ENCODE measurements at places on chromosomes 7 and 10. TPM values are rescaled to one million over a fixed set of nuclear protein-coding genes. Genes with fewer than 3 reads are reported as not detected.

- no peak for DNase-seq
These were observed 2.6 kb upstream of the MGAM2 start for GRCh38 chr7:142108728-142109505.

GRCh38 chr7:13240349-13240748 lies 552.9 kb downstream of the ARL4A start:
- DNase-seq: no peak

GRCh38 chr7:67599331-67600062 lies 602.9 kb downstream of the TYW1 start:
- no peak for DNase-seq

DNA sequence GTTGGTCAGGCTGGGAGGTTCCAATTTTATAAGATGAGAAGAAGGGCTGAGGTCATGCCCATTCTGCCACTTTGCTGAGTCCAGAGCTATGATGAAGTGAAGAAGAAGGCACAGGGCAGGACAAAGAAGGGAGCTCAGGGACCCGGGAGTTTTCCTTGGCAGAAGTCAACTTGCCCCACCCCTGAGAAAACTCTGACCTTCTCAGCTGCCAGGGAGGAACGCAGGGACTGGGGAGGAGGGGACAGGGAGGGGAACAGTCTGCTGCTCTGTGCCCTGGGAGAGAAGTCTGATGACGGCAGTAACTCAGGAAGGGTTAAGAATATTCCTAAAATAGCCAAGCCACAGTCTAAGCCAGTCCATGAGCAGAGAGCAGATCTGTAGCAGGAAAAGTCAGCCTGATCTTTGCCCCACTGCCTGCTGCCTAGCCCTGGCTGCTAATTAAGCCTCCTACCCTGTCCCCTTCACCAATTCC lies 11.7 kb downstream of the ADIRF start:
- DNase-seq: peak; percentile 62

- no peak for DNase-seq
These were observed 36.3 kb downstream of the GARS1 start for GRCh38 chr7:30630986-30631385.

GRCh38 chr10:96357038-96357620 lies 1.7 kb downstream of the OPALIN start:
- no peak for DNase-seq

DNA sequence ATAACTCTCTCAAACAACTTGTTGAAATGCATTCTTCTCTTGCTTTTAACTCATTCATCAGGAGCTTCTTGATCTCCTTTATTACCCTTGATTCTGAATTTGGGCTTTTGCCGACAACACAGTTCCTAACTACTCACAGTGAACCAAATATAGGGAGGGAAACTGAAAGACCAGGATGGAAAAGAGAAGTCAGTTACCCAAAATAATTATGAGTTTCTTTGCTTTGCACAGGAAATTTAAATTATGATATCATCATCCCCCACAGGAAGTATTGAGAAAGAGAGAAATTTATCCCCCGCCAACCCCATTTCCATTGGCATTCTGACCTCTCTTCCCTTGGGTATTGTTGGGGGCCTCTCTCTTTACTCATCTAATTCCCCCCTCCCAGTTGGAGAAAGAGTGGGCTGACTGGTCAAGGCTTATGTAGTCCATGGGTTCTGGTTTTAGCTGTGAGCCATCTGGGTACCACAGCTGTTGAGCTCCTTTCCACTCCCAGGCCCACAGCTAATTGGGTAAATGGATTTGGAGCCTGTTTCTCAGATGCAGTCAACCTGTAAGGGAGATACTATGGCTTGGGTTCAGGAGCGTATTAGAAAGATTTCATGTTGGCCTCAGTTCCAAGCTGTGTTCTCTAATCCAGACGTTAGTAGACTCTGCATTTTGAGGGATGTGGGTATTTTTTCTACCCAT lies 109.0 kb downstream of the FZD1 start:
- no peak for DNase-seq

GRCh38 chr10:23442936-23443335 lies 4.1 kb downstream of the OTUD1 start:
- DNase-seq: no peak

DNA sequence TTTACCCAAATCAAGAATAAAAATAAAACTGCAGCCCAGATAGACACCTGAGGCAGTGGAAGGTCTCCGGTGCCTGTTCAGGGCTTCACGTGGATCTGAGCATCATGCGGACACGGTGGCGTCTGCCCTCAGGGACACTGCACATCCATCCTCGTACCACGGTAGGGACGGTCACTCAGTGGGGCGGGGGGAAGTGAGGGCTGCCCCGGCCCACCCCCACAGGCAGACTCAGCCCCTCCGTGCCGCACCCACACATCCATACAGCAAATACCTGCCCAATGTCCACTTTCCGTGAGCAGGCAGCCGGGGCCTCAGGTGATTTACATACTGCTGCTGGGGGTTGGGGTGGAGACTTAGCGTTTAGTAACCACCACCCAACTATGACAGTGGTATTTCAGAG lies 207.8 kb downstream of the DIP2C start:
- DNase-seq: peak; percentile 12

- DNase-seq: no peak
These were observed 47.0 kb downstream of the MAD1L1 start for GRCh38 chr7:2185715-2186114.

The INA gene
- not detected for polyA plus RNA-seq

The ASIC3 gene
- 12.9 TPM for polyA plus RNA-seq

The GET4 gene
- 19.7 TPM for polyA plus RNA-seq

The SH2D4B gene
- polyA plus RNA-seq: not detected
